Heart left ventricle (tissue), 16 donors: ENCODE measurements at places on chromosomes 7 and 10. TPM values are rescaled to one million over a fixed set of nuclear protein-coding genes. Genes with fewer than 3 reads are reported as not detected.
A peak's percentile ranks its signal among the peaks of the same experiment; 100 is the strongest.

GRCh38 chr10:117373823-117374505 is 1.3 kb downstream of the PDZD8 start:
- H3K36me3 ChIP-seq = no peaks in the 10 kb centered on the region
- peak overlapping the region; percentile 92 for H3K27ac ChIP-seq
- peaks cover 19% of the 10 kb centered on the region for H3K4me1 ChIP-seq
- H3K27me3 ChIP-seq = no peaks in the 10 kb centered on the region
- peak; percentile 46 for DNase-seq

GRCh38 chr10:115093776-115094408 is 727 bp downstream of the ATRNL1 start:
- peak overlapping the region; percentile 64 for H3K4me3 ChIP-seq
- DNase-seq = no peak
- peaks cover 63% of the 10 kb centered on the region for H3K27me3 ChIP-seq
- H3K27ac ChIP-seq = peak overlapping the region; percentile 20

The PRPS1L1 gene
- total RNA-seq = not detected

The BLNK gene
- total RNA-seq = 11.1 TPM

The TNRC18 gene
- 35.4 TPM for total RNA-seq

The SPDYE11 gene
- not detected for total RNA-seq
